ENCODE measurements at places on chromosomes 12 and 14.

- DNase-seq, result no peak
Measured at GRCh38 chr12:57735198-57735855, 3.2 kb downstream of the AGAP2 start.

- DNase-seq, result no peak
Measured at GRCh38 chr12:131085816-131086591, 132.3 kb downstream of the ADGRD1 start.

- no peak for DNase-seq
Measured at GRCh38 chr14:52279408-52279807, 11.9 kb downstream of the PTGDR start.

DNA sequence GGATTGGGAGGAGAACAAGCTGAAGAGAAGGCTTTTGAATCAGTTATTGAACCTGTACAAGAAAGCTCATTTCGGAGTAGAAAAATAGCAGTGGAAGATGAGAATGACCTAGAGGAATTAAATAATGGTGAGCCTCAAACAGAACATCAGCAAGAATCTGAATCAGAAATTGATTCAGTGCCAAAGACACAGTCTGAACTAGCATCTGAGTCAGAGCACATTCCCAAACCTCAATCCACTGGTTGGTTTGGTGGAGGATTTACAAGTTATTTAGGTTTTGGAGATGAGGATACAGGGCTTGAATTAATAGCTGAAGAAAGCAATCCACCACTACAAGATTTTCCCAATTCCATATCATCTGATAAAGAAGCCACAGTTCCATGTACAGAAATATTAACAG is 13.5 kb downstream of the MIA2 start:
- no peak for DNase-seq

DNA sequence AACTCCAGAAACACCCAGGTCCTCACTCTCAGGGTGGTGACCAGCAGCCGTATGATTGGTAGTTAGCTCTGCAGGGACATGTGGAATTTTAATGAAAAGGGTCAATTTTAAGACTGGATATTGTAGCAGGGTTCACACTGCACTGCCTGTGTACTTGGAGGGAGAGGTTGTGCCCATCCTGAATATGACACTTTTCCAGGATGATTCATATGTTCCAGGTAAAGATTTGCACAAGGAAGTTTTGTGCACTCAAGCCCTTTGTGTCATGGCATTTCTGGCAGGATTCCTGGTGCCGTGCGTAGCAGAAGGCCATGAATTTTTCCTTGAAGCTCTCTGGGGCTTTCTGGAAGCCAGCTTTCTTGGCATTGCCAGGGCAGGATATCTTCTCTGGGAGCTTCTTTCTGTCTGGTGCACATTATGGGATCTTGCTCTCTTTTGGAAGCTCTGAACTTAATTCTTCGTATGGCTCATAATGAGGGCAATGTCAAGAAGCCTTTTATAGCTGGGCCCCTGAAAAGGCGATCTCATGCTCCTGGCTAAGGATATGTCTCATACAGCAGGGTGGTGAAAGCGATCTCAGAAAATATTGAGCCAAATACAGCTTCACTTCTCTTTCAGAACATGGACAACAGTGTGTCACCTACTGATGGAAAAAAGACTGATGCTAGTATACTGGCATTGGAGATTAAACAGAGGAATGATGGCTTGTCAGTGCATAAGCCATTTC is 1133.9 kb downstream of the AACS start:
- DNase-seq, result no peak
